ENCODE measurements at places on chromosomes 6 and 20.

- no peak for DNase-seq
These were observed 56.1 kb downstream of the KIAA0408 start for GRCh38 chr6:127402890-127403617.

DNA sequence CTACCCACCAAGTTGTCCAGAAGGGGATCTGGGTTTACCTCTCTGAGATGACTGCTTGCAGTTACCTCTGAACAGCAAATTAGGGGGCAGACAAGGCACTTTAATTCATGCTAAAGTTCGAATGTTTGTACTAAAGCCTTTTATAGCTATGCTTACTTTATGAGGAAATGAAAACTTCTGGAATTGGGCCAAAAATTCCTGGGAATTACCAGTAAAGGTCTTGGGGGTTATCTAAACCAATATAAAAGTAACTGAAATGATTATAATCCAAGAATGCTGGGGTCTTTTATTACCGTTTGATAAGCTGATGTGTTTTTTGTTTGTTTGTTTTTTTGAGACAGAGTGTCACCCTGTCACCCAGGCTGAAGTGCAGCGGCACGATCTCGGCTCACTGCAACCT, 7.9 kb upstream of the LZTS3 start:
- no peak for DNase-seq

GRCh38 chr20:53897884-53898555, 172.4 kb downstream of the BCAS1 start:
- DNase-seq = no peak

DNA sequence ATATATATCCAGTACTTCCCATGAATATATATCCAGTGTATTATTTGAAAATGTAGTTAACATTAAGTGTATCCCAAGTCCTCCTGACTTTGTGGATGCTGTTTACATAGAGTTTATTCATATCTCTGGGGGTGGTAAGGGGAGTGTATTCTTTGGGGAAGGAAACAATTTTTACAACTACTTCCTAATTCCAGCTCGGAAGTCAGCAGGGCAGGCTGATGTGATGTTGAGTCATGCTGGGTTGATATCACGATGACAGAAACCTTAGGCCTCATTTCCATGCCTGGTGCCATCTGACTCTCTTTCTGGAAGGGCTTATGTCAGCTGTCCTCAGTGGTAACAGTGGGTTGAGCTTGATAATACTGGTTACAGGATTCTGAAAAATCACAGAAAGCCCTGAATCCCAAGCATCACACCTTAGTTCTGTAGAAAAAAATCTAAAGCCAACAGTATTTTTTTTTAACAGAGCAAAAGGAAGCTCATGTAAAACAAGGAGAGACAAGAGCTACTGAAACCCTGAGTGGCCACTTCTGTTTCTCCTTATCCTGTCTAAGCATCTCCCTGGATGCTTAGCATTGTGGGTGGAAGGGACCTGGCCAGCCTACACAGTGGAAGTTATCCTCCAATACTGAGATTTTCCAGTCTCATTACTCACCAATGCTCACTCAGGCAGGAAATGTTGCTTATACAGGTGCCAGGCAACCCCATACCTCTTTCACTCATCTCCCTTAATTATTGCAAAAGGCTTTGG, 75.2 kb upstream of the IYD start:
- no peak for DNase-seq

DNA sequence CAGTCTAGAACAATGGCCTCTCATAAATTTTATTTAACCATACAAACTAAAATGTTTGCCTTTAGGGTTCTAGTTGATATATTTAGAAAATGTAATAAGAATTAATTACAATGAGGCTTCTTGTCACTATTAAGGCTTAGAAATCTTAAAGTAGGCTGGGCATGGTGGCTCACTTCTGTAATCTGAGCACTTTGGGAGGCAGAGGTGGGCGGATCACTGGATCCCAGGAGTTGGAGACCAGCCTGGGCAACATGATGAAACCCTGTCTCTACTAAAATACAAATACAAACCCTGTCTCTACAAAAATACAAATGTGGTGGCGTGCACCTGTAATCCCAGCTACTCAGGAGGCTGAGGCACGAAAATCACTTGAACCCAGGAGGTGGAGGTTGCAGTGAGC, 99.0 kb upstream of the ADGRF1 start:
- no peak for DNase-seq

GRCh38 chr20:63457737-63458136, 14.7 kb downstream of the KCNQ2 start:
- DNase-seq = no peak

DNA sequence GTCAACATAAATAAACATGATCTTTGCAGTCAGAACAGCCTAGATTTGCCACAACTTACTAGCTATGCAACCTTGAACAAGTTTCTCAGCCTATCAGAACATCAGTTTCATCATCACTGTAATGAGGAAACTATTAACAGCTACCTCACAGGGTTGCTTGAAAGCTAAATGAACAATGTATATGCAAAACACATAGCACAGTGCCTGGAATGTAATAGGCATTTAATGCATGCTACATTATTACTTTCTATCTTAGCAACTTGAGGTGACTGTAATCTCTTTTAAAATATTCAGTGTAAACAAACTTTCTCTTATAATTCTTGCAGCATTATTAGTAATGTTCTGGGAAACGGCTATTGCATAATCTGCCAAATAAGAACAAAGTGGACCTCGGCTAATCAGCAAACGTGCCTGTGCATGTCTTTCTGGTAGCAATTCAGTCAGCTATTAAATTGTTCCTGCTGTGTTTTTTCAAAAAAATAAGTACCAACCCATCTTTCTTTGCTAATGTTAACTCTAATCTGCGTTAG, 61.5 kb downstream of the SYNE1 start:
- DNase-seq = no peak

- no peak for DNase-seq
These were observed 260.0 kb upstream of the SUPT3H start for GRCh38 chr6:45637611-45638257.

- no peak for DNase-seq
These were observed 47.2 kb downstream of the KIF13A start for GRCh38 chr6:17940151-17940792.

GRCh38 chr6:32355018-32355417, 16.7 kb downstream of the TSBP1 start:
- peak; percentile 32 for DNase-seq

- DNase-seq = no peak
These were observed 20.4 kb downstream of the EPB41L2 start for GRCh38 chr6:131042664-131043063.

DNA sequence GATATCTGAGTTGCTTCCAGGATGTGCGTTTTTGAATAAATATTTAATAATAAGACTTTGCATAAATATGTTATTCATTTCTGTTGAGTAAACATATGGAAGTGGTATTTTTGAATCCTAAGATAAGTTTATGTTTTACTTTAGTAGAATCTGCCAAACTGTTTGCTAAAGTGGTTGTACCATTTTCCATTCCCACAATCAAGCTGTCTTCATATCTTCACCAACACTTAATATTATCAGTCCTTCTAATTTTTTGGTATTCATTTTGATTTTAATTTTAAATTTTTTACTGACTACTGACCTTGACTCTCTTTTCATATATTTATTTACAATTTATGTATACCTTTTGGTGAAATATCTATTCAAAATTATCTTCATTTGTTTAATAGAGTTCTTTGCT, 293.9 kb upstream of the PTCHD4 start:
- DNase-seq = no peak

DNA sequence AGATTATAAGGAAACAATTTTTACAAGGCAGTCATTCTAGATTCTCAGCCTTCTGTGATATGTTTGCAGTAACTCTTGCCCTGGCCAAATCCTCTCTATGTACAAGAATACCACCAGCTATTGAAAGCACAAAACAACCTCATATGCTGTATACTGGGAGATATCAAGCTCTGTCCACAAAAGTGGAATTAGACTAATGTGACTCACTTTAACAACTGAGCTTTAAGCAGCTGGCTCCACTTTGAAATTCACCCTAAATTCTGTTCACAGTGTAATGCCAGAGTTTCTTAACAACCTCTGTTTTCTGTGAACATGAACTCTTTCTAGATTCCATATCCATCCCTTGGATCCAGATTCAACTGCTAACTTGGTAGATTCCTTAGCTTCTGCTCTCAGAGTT, 47.6 kb downstream of the CHD6 start:
- no peak for DNase-seq

DNA sequence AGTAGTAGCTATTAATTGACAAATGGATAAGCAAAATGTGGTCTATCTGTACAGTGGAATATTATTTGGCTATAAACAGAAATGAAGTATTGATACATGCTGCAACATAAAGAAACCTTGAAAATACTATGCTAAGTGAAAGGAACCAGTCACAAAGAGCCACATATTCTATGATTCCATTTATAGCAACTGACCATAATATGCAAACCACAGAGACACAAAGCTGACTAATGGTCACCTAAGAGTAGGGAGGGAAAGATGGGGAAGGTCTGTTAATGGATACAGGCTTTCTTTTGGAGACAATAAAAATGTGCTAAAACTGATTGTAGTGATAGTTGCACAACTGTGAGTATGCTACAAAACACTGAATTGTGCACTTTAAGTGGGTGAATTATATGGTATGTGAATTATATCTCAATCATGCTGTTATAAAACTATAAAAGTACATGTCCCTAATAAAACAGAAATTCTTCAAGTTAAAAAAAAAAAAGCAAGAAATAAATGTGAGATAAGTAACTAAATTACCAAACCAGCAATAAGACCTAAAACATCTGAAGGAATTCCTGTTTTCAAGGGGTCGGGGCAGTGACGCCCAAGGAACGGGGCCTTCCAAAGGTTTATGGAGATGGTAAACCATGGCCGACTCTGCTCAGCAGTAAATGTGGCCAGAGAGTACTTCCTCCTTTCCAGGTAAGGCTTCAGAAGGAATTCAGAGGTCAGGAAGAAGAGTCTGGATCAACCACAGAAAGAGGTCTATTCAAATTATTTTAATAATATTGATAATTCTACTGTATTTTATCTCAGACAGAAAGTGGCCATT, 75.4 kb downstream of the ARHGAP18 start:
- DNase-seq = no peak

DNA sequence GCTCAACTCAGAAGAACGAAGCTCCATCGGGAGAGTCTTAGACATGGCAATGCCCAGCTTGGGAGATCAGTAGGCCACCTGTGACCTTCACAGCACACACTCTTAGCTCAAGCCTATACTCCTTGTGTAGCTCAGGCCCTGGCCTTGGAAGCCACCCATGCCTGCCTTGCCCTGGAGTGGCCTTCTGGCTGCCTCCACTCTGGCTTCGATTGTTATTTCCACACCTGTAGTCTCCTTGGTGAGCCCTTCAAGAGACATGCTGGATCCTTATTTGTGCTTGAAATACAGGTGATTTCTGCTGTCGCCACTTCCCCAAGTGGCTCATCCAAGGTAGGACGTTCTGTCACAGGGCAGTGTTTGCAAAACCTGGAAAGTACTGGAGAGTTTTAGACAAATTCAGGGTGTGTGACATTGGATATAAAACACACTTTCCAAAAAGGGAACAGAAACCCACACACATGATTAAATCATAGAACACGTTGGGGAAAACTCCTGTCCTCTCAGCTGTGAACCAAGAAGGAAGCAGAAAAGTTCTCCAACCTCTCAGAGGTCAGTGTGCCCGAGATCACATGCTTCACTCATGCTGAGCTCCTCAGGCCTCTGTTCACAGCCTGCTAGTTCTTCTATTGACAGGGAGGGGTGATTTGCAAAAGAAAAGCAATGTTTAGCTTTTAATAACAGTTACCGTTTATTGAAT, 391.8 kb downstream of the CDC5L start:
- no peak for DNase-seq

- DNase-seq = no peak
These were observed 84.5 kb downstream of the KIF13A start for GRCh38 chr6:17902974-17903373.

DNA sequence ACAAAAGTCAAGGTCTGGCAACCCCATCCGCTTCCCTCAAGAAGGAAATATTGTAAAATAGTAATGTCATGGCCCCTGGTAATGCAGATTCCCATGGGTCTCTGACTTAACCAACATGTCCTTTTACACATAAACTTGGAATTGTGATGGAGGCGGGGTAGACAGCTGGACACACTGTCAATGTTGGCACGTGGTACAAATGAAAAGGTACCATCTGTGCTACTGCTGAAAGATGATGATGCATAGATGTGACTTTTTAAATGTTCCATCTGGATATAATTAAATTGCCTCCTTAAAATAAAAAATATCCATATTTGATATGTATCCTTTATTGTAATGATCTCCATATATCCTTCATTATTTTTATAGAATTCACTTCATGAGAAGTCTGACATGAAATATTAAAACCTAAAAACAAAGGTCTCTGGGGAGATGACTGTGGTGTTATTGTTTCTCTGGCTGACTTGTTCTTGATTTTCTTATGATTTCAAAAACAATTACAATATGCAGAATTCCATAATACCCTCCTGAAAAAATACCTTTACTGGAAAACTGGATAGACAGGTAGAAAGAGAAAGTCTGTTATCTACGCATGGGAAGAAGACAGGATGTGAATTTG, 104.5 kb downstream of the MKKS start:
- DNase-seq = no peak

DNA sequence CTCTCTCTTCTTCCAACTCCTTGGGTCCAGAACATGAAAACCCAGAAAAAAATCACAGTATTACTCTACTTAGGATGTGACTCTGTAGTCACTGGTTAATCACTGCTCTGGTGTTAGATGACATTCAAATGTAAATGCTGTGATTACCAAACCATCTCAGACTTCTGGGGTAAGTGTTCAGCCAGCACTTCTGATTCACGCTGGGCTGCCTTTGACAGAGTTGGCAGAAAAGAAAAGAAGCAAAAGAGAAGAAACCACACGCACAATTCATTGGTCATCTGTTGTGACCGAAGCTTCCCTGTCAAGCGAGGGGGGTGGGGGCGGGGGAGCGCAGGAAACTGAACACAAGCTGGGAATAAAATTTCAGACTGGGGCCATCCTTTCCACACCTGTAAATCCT, 82.7 kb downstream of the PSMG4 start:
- no peak for DNase-seq

- no peak for DNase-seq
These were observed 91.4 kb downstream of the PLCB4 start for GRCh38 chr20:9160331-9160730.

GRCh38 chr6:16338577-16339264, 100.3 kb downstream of the GMPR start:
- DNase-seq = no peak

DNA sequence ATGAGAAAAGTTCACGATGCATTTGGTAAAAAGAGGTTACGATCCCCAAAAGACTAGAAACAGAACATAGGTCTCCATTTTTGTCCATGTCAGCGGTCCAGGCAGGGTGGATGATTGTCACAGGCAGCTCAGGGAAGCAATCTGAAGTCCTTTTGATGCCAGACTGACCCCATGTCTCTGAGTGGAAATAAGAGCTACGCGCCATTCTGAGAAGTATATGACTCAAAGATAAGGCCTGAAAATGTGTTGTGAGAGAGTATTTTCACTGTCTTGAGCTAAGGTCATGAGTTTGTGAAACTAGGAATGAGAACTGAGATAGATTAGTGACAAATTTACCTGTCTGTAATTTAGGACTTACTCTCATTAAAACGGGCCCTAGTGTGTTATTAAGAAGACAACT, 69.5 kb downstream of the LYRM4 start:
- no peak for DNase-seq

All from T-helper 2 cell treated with Interferon-gamma antibody and Interleukin-4, amounts not matched to agents 5 μg/mL and 100 μg/mL, for 36 hours (primary cell).